ENCODE measurements at places on chromosomes 7 and 10.

GRCh38 chr10:86363184-86363832 is 3.3 kb downstream of the GRID1 start:
- no peak for DNase-seq

GRCh38 chr10:82041018-82041417 is 166.0 kb downstream of the NRG3 start:
- DNase-seq = no peak

- DNase-seq = no peak
These were observed 97.4 kb upstream of the PDCD4 start for GRCh38 chr10:110774069-110775019.

- DNase-seq = no peak
These were observed 163.2 kb downstream of the SEM1 start for GRCh38 chr7:96546426-96546825.

GRCh38 chr10:44343843-44344242 is 41.1 kb downstream of the CXCL12 start:
- no peak for DNase-seq

- DNase-seq = no peak
These were observed 18.2 kb upstream of the ZRANB1 start for GRCh38 chr10:124923684-124924083.

DNA sequence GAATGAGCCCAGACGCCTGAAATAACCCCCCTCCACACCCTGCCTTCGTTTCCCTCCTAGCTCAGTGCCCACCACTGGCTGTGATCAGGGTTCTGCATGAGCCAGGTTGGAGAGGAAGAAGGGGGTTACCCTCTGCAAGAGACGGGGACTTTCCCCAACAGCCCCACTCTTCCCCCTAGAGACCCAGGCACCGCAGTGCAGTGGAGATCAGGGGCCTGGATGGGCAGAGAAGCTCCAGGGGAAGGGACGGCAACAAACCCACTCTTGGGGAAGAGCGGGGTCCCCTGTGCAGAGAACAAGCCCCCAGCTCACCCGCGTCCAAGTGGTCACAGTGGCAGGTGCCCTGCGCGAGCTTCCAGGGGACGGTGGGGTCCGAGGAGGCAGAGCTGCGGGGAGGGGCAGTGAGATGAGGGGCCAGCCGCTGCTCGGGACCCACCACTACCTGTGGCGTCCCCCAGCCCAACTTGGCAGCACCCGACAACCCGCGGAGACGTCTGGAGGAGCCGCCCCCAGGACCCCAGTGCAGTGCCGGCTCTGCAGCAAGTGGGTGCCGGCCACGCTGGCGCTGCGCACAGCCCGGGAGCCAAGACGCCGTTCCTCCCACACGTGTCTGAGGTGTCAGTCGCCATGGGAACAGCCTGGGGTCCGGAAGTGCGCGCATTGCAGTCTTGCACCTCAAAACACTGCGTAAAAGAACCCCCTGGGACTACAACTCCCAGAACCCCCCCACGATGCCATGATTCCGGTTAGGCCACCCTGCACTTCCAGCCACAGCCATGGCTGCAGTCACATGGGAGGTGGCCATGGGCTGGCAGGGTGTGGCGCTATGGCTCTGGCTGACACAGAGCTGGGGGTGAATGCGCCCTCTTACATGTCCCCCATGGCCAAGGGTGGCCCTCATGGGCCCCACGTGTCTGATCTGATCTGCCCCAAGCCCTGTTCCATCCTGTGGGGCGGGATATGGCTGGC is 45.8 kb upstream of the WIPI2 start:
- peak; percentile 38 for DNase-seq

- no peak for DNase-seq
These were observed 61.1 kb downstream of the FAM13C start for GRCh38 chr10:59301067-59301754.

- DNase-seq = no peak
These were observed 308.1 kb downstream of the CAMK1D start for GRCh38 chr10:12657489-12657888.

DNA sequence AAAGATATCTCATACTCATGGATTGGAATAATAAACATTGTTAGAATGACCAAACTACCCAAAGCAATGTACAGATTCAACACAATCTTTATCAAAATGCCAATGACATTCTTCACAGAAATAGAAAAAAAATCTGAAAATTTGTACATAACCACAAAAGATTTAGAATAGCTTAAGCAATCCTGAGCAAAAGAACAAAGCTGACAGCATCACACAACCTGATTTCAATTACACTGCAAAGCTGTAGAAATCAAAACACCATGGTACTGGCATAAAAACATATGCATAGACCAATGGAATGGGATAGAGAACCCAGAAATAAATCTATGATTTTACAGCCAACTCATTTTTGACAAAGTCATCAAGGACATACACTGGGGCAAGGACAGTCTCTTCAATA is 130.0 kb upstream of the TMEM72 start:
- no peak for DNase-seq

- no peak for DNase-seq
These were observed 232.9 kb upstream of the CCDC6 start for GRCh38 chr10:60139290-60139689.

GRCh38 chr7:157388301-157388700 is 51.5 kb downstream of the DNAJB6 start:
- no peak for DNase-seq

DNA sequence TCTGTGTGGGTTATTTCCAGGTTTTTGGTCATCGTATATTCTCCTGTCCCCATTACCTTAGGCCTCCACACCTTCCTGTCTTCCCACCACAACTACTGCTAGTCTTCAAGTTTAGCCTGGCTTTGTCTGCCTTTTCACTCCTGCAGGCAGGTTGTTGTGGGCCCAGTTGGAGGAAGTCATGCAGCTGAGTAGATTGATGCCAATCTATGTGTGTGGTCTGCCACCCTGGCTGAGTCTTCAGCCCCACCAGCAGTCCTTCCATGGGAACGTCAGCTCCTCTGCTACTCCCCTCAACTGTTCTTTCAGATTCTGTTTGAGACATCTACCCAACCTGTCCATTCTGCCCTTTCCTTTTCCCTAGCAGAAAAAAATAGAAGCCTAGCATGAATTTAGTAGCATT is 6.3 kb downstream of the RINT1 start:
- no peak for DNase-seq

DNA sequence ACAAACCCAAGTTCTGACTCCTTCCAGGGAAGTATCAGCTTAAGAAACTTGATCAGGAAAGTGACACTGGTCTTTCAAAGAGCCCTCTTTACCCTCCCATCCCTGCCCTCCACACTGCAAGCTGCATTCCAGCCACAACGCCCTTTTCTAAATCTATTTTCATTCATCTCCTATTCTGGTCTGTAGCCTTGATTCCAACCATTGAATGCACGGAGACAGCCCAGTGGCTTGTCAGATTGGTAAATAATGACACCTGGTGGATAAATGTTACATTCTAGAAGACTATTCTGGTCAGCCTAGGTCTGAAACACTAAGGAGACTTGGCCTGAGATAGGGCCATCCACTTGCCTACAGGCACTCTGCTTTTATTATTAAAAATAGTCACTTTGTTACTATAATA is 20.9 kb downstream of the MORN4 start:
- DNase-seq = no peak

DNA sequence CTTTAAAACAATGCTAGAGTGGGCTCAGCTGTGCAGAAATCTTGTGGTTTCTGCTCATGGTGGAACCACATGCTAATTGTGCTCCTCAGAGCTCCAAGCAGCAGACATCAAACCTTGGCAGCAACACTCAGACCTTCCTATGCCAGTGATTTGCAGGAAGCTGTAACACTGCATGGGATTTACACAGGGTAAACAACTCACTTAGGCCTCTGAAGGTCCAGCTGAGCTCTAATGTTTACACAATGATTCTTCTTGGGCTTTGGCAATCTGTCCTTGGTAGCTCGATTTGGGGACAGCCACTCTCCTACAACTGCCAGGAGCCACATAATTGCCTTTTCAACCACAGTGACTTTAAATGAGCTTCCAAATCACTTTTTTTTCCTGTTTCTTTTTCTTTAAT is 97.7 kb upstream of the PDLIM1 start:
- DNase-seq = no peak

- DNase-seq = no peak
These were observed 6.5 kb upstream of the VWC2 start for GRCh38 chr7:49766966-49767365.

DNA sequence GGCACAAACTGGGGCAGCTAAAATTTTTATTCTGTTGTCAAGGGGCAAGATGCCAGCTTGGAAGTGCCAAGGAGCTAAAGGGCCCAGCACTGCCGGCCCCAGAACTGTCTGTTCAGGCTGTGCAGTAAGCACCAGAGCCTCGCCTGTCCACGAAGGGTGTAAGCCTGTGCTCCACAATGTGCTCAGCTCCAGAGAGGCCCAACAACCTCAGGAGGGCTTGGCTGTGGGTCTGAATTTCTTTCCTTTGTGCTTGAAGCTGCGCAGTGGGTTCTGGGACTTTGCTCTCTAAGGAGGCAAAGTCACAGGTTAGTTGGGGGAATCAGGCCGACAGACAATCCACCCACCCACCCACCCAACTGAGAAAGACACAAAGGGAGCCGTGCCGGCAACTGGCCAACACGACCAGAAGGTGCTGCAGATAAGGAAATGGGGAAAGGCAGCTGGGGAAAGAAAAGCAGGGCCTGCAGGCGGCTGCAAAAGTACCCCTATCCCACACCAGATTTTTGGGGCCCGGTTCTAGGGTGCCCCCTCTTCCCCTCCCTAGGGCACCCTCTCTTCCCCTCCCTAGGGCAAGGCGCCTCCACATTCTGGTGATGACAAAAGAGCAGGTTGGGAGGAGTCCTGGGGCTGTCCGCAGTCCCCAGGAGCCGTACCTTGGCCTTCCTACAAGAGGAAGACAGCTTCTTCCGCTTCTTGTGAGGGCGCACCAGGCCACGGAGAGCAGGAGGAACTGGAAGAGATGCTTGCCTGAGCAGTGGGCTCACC is 7.7 kb downstream of the DDX56 start:
- DNase-seq = no peak

DNA sequence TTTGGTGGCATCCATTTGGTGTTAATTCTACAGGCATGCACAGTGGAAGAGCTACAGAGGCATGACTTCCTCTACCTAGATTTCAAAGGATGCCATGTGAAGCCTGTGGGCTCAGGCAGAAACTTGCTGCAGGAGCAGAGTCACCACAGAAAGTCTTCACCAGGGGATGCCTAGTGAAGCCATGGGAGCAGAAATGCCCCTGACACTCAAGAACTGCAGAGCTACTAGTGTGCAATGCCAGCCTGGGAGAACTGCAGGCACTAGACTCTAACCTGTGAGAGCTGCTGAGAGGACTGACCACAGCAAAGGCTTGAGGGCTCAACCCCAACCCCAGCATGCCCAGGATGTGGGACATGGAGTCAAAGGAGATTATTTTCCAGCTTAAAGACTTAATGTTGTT is 3.9 kb downstream of the OR9A2 start:
- no peak for DNase-seq

GRCh38 chr10:128539510-128540127 is 413.4 kb upstream of the MKI67 start:
- no peak for DNase-seq

DNA sequence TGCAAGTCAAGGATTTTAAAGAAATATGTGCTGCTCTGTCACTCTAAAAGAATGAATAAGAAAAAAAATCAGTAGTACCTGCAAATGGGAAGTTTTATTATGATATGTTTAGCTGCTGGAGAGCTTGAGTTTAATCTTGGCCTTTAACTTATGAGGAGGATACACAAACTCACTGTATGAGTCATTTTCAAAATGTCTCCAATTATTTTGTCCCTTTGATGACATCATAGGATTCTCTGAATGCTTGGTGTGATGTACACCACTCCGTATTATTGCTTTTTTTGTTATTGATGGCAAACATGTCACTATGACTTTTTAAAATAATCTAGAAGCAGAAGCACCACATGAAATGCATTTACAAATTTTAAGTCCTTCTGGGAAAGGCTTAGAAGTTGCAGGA is 125.8 kb downstream of the RALA start:
- DNase-seq = no peak

DNA sequence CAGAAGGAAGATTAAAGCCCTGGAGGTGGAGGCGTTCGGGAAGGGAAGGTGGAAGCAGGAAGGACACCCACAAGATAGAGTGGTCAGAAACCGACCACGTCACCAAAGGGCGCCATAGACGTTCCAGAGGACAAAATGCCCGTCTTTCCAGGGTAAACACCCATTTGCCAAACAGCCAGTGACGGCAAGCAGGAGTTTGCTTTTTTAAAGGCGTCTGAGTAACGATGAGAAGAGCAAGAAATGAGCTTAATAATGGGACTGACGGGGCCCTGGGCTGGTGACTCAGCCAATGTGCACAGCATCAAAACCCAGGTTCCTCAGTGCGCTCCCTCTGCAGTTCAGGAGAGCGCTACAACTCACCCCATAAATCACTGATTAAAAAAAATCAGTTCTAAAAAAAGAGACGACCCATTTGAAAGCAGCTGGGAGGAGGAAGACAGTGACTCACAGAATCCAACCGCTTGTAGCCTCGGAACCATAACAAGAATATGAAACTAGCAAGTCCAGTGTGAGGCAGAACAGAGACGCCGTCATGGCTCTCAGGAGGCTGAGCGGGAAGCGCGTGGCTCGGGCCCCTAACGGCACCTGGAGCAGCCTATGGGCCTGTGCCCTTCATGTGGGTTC is 5.9 kb downstream of the DIP2C start:
- DNase-seq = no peak

- no peak for DNase-seq
These were observed 77.1 kb downstream of the GRID1 start for GRCh38 chr10:86289577-86289868.

DNA sequence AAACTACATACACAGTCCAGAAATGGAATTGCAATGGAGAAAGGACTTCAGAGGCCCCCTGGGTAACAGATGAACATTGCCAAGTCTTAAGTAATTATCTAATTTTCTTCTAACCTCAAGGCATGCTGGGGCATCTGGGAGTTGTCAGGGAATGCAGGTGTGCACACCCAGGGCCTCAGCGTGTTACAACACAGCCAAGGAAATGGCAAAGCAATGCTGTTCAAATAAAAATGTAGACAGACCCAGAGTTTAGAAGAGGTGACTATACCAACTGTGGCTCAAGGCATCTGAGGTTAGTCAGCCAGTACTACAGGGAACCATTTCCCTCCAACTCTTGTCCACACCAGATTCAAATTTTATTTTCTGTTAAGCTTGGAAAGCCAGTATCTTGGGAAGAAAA is 73.6 kb downstream of the CCDC3 start:
- DNase-seq = no peak

- DNase-seq = no peak
These were observed 119.4 kb downstream of the LRRC18 start for GRCh38 chr10:48820231-48820630.

DNA sequence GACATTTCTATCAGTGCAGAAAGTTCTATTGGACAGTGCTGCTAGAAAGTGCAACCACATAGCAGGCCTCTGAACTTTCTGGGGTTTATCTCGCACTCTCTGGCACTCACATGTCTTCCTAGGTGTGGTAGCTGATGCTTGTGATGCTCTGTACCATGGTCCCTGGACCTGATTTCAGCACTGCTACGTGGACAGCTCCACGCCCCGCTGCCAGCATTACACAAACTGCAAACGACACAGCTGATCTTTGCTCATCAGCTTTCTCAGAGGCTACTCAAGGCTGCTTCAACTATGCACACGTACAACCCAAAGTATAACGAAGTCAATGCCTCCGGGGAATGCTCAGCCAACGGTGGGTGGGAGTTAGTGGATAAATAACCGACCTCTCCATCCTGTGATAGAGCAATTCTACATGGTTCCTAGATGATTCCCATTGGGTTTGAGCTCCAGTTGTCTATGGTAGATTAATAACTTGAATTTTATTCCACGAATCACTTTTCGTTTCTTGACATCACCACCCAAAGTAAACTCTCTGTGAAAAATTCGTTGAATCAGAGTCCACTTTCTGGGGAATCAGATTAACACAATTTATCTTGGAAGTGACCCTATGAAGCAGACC is 302.5 kb downstream of the ACTR3B start:
- DNase-seq = no peak

GRCh38 chr7:111775206-111775605 is 212.9 kb upstream of the IMMP2L start:
- DNase-seq = no peak
